ENCODE measurements at places on chromosomes 2 and 18. TPM values are rescaled to one million over a fixed set of nuclear protein-coding genes. Genes with fewer than 3 reads are reported as not detected.
A peak's percentile ranks its signal among the peaks of the same experiment; 100 is the strongest.

Gene RESP18
- total RNA-seq, result not detected

DNA sequence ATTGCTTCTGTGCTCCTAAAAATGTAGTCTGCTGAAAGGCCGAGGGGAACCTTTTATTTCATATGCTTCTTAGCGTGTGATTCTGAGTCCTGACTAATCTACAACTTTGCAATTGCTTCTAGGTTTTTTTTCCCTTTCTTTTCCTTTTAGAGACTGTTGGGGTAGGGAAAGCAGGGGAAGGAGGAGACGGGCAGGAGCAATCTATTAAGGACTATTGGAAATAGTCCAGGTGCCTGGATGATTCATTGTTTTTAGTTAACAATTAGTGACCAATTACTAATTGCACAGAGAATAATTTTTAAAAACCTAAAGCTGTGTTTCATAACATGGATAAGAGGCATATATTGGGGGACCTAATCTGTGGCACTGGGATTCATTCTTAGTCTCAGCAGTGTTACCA lies 49.4 kb upstream of the STON1 start:
- no peak for DNase-seq

Gene PCARE
- total RNA-seq, result not detected

- no peak for DNase-seq
These were observed 112.3 kb downstream of the LYPD1 start for GRCh38 chr2:132557694-132558093.

Gene TMEM247
- not detected for total RNA-seq

DNA sequence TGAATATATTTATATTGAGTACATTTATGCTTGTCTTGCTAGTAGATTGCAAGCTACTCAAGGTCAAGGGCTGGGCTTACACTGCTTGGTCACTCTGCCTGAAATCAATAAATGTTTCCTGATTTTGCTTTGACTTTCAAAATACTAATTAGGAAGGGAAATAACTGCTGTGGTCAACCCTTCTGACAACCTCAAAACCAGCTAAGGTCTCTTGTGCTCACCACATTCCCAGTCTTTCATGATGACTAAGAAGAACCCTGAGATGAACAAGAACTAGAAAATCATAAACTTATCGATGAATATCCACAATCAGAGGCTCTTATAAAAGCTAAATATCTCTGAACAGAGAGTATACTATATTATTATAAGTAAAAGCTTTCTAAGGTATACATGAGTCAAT lies 33.3 kb downstream of the ABCB11 start:
- no peak for DNase-seq

Gene ZNF407
- total RNA-seq, result 13.1 TPM

DNA sequence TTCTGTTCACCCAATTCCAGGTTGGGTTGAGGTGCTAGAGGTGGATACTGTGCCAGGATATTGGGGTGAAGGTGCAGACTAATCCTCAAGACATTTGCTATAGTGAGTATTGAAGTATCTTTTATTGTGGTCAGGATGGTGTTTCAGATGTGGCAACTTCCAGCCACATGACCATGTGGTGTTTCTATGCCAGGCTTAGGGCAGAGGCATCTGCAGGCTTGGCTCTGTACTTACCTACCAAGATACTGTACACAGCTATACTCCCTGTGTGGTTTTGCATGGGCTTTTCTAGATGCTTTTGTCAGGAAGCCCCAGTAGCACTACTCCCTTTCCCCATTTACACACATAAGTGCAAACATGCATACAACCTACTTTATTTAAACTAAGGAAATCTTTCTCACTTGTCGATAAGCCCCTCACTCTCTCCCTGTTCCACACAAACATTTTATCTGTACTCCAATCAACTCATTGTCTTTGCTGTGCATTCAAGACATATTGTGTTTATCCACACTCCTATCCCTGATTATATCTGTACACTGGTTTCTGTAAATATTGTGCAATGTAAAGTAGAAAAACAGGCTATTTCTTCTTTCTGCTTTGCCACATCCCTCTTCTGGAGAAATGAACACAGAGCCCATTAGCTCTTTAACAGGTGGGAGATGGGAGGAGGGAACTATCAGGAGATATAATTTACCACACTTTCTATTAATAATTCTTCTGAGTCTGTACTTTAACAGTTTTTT lies 12.3 kb downstream of the ARL6IP6 start:
- DNase-seq, result no peak

DNA sequence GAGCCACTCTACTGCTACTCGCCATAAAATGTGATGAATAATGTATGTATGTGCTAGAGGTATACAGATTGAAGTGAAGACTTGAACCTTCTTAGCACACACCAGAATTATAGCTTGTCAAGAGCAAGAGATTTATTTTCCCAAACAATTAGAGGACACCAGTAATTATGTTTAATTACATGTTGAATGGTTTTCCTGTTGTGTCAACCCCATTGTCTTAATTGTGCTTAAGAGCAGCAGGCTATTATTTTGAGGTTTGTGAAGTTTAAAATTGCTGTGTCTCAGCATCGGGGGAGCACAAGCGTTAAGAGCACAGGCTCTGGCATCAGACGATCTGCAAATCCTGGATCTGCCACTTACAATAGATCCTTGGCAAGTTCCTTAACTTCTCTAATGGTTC lies 29.0 kb downstream of the KIF5C start:
- DNase-seq, result no peak

DNA sequence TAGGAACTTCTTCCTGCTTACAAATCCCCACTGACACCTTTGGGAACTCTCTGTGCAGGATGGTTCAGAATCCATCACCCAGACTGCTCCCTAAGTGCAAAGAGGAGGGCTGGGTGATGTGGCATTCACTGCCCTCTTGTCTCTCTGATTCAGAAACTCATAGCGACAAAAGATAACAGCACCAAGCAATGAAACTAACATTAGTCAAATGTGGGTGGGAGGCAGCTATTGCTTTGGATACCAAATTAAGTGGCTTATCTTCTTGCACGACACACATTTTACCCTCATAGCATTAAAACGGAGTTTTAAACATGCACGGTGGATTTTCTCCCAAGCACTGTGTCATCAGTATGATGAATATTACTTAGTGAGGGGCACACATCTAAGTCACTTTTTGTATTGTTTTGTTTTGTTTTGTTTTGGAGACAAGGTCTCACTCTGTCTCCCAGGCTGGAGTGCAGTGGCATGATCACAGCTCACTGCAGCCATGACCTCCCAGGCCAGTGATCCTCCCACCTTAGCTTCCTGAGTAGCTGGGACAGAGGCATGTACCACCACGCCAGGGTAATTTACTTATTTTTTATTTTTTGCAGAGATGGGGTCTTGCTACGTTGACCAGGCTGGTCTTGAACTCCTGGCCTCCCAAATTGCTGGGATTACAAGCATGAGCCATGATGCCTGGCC lies 40.9 kb upstream of the NEB start:
- no peak for DNase-seq

DNA sequence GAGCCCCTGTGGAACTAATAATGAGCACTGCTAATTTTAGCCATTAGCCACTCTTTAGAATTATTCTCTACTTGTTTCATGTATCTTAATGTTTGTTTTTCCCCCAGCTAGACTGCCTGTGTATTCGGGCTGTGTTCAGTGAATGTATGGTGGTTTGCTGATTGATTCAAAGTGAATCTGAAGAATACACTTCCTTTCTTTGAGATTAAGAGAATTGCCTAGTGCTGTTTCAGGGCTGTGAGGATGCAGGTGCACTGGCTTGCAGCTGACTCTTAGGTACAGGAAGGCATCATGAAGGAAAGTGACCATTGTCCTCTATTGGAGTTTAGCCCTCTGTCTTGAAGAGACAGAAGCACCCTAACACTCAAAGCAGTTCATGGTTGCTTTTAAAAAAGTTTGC lies 138.7 kb downstream of the CERS6 start:
- no peak for DNase-seq

DNA sequence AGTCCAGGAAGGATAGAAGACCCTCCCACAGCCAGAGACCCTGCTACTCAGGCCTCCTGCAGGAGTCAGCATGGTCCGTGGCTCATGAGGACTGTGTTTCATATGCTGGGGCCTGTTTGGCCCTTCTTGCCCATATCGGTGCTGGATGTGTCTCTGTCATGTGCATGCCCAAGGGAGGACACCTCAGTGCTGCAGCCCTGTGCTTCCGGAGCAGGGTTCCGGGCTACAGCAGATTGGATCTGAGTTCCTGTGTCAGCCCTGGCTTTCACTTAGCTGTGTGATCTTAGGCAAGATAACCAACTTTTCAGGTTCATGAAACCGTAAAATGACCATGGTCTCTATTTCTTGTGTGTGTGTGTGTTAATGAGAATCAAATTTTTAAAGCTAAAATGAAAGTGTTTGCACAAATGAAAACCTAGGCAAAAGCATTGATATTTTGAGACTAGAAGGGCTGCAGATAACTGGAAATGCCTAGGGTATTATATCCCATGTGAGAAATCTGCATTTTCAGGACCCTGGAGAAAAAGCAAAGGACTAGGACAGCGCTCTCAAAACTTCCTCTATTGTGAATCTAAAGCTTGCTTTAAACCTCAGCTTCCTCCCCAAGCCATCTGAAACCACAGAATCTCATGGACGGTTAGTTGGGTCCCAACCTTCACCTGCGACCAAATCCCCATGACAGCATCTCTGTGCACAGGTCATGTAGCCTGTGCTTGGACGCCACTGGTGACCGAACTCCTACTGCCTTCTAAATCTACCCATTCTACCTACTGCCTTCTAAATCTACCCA lies 58.8 kb upstream of the CAPN13 start:
- DNase-seq, result no peak

GRCh38 chr2:42933824-42934254 lies 141.5 kb upstream of the HAAO start:
- no peak for DNase-seq

Gene MC5R
- total RNA-seq, result not detected

Gene SLC8A1
- 4.7 TPM for total RNA-seq

Gene OXER1
- 1.7 TPM for total RNA-seq

GRCh38 chr2:120932472-120932871 lies 196.8 kb downstream of the GLI2 start:
- no peak for DNase-seq

DNA sequence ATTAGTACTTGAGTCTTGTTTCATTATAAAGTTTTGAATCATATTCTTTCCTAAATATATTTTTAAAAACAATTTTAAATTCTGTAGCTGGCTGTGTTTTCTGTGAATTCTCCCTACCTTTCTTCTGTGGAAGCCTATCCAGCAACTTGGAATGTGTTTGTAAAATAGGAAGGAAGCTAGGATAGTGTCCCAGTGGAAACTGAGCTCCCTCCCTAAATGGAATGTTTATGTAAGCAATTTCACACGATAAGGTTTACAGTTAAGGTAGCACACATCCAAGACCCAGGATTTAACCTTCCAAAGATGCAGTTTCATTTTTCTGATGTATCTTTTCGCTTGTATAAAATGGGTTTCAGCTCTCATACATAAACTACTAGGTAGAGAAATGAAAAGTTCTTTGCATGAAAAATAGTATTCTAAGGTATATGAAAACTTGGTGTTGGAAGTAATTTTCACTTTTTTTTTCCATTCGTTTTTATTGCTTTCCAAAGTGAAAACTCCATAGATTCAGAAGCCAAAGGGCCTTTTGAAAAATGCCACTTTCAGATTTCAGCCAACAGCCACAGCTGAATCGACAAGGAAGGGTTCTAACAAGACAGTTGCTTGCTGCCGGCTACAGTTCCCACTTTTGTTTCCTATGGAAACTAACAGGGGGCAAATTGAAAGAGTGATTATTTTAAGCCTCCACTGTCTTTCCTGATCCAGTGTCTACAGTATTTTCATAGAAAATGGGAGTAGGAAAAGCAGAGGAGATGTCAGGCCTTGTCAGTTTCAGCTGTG lies 405.1 kb upstream of the POU3F3 start:
- no peak for DNase-seq

- no peak for DNase-seq
These were observed 24.2 kb downstream of the CENPA start for GRCh38 chr2:26809876-26810577.

Gene IL37
- not detected for total RNA-seq

Gene B4GALT6
- total RNA-seq, result 40.0 TPM

DNA sequence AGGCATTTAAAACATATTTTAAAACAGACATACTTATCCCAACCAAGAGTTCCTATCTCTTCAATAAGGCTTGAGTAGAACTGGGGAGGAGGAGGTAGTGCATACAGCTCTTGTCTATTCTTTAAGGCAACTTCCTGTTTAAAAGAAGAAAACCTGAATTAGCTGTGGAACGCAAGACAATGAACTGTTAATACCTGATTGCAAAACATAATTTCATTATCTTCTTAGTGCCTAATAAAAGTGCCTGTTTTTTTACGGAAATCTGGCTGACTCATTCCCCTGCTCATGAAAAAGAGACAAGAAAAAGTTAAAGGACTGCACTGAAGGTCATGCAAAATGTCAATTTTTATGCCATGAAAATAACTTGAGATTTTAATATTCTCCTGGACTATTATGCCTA lies 19.2 kb downstream of the FANCL start:
- DNase-seq, result no peak

GRCh38 chr2:162062559-162062958 lies 11.5 kb downstream of the DPP4 start:
- DNase-seq, result no peak

- DNase-seq, result peak; percentile 4
These were observed 1544.4 kb downstream of the LRP1B start for GRCh38 chr2:140586379-140586778.

DNA sequence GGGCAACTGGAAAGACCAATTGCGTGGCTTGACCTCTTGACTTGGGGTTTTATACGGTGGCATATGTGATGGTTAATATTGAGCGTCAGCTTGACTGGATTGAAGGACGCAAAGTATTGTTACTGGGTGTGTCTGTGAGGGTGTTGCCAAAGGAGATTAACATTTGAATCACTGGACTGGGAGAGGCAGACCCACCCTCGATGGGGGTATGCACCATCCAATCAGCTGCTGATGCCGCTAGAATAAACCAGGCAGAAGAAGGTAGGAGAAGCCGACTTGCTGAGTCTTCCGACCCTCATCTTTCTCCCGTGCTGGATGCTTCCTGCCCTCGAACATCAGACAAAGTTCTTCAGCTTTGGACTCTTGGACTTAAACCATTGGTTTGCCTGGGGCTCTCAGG lies 34.2 kb upstream of the YPEL5 start:
- DNase-seq, result no peak

DNA sequence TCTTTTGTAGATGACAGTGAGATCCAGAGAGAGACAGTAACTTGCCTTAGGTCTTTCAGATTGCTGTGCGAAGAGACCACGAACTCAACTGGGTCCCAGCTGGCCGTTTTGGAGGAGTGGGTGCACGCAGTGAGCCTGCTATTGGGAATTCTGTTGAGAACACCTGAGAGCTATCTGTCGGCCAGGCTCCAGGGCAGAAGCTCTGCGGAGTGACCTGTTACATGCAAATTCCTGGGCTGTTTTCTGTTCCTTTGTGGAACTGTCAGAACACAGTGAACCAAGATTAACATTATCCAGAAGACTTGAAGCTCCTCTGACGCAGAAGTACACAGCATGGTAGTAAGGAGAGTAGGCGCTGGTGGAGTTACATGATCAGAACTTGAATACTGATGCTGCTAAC lies 99.5 kb upstream of the LMAN1 start:
- DNase-seq, result no peak

- no peak for DNase-seq
These were observed 96.8 kb upstream of the FZD7 start for GRCh38 chr2:201936817-201937216.

Gene TXNDC2
- total RNA-seq, result not detected

- DNase-seq, result peak; percentile 28
These were observed 30.4 kb upstream of the RAB6D start for GRCh38 chr2:131394147-131394931.
